Activated T-helper 1 cell treated with anti-CD3 and anti-CD28 coated beads, Interleukin-12 subunit alpha, Interleukin-12 subunit beta, Interleukin-2, Interleukin-4 antibody, amounts not matched to agents 30 ng/mL and 10 ng/mL and 1 ng/mL, durations not matched to agents 14 hours and 24 hours and 36 hours (primary cell): ENCODE measurements at places on chromosomes 16 and 17.
A peak's percentile ranks its signal among the peaks of the same experiment; 100 is the strongest.

- peaks cover 17% of the 10 kb centered on the region for H3K36me3 ChIP-seq
- H3K4me1 ChIP-seq: peaks cover 35% of the 10 kb centered on the region
- no peak for DNase-seq
- H3K4me3 ChIP-seq: peak overlapping the region; percentile 97
- no peaks in the 10 kb centered on the region for H3K27me3 ChIP-seq
Observed at GRCh38 chr17:44067545-44067940, 1.1 kb upstream of the LSM12 start.

- H3K36me3 ChIP-seq: peaks cover 2% of the 10 kb centered on the region
- no peak overlapping the region for H3K27ac ChIP-seq
- no peak for DNase-seq
- H3K4me1 ChIP-seq: peaks cover 5% of the 10 kb centered on the region
Observed at GRCh38 chr17:4154201-4154600, 11.2 kb downstream of the CYB5D2 start.

GRCh38 chr17:64687961-64688360 lies 25.9 kb upstream of the SMURF2 start:
- no peak overlapping the region for H3K27ac ChIP-seq
- no peaks in the 10 kb centered on the region for H3K4me1 ChIP-seq
- H3K36me3 ChIP-seq: no peaks in the 10 kb centered on the region
- no peak overlapping the region for H3K4me3 ChIP-seq
- no peak for DNase-seq

GRCh38 chr17:50205111-50205962 lies 3.9 kb upstream of the COL1A1 start:
- H3K36me3 ChIP-seq: no peaks in the 10 kb centered on the region
- no peak overlapping the region for H3K4me3 ChIP-seq
- DNase-seq: no peak
- peaks cover 14% of the 10 kb centered on the region for H3K4me1 ChIP-seq
- no peak overlapping the region for H3K27ac ChIP-seq

DNA sequence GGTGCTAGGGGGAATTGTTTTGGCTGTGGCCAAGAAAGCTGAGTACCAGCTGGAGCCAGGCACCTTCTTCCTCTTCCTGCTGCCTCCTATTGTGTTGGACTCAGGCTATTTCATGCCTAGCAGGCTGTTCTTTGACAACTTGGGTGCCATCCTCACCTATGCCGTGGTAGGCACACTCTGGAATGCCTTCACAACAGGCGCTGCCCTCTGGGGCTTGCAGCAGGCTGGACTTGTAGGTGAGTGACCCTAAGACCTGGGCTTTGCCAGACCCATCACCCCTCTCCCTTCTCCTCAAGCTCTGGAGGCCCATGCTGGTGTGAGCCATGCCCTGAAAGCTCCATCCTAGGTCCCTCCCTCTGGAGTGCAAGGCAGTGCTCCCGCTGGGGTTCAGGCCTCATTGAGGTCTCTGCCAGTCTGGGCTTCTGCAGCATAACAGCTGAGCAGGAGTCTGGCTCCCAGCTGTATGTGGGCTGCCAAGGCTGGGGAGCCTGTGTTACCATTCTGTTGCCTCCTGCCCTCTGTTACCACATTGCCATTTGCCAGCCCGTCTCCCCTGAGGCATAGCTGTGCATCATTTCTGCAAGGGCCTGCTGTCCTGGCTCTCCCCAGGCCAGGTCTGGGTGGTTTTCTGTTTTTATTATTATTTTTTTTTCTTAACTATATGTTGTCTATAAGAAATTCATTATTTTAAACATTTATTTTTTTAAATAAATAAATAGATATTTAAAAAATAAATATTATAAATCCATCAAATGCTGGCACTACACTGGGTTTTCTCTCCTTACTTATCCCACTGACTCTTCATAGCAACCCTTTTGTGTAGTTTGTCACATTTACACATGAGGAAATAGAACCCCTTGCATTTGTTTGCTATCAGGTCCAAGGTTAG lies 4.1 kb downstream of the SLC9A5 start:
- no peak overlapping the region for H3K27ac ChIP-seq
- no peaks in the 10 kb centered on the region for H3K36me3 ChIP-seq
- no peak overlapping the region for H3K4me3 ChIP-seq
- DNase-seq: no peak
- peaks cover 20% of the 10 kb centered on the region for H3K4me1 ChIP-seq

DNA sequence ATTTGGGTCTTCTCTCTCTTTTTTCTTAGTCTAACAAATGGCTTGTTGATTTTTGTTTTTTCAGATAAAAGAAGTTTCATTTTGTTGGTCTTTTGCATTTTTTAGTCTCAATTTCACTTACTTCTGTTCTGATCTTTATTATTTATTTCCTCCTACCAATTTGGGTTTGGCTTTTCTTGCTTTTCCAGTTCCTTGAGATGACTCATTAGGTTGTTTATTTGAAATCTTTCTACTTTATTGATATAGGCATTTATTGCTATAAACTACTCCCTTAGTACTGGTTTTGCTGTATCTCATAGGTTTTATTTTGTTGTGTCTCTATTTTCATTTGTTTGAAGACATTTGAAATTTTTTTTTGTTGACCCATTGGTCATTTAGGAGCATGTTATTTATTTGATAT lies 152.2 kb upstream of the MPHOSPH6 start:
- no peaks in the 10 kb centered on the region for H3K36me3 ChIP-seq
- H3K27ac ChIP-seq: no peak overlapping the region
- H3K27me3 ChIP-seq: peaks cover 4% of the 10 kb centered on the region

- H3K4me1 ChIP-seq: no peaks in the 10 kb centered on the region
- no peak for DNase-seq
- H3K27me3 ChIP-seq: no peaks in the 10 kb centered on the region
- H3K36me3 ChIP-seq: no peaks in the 10 kb centered on the region
Observed at GRCh38 chr16:19274165-19274797, 11.2 kb upstream of the CLEC19A start.

DNA sequence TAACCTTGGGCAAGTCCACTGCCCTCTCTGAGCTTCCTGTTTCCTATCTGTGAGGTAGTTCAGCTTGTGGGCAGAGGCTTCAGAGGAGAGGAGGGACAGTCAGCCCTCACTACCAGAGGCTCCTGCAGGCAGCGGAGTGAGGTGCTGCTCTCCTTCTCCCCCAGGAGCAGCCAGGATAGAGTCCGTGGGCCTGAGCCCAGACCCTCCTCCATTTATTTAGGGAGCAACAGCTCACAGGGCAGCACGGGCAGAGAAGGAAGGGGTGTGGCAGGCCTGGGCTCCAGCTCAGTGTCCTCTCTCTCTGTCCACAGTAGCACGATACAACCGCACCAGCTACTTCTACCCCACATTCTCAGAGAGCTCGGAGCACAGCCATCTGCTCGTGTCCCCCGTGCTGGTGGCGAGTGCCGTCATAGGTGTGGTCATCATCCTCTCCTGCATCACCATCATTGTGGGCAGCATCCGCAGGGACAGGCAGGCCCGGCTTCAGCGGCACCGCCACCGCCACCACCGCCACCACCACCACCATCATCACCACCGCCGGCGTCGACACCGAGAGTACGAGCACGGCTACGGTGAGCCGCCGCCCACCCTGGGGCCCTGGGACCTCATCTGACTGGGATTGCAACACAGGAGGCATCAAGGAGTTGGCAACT lies 42.3 kb downstream of the BEAN1 start:
- no peak overlapping the region for H3K4me3 ChIP-seq
- peaks cover 1% of the 10 kb centered on the region for H3K36me3 ChIP-seq
- DNase-seq: no peak
- peaks cover 8% of the 10 kb centered on the region for H3K4me1 ChIP-seq
- peaks cover 12% of the 10 kb centered on the region for H3K27me3 ChIP-seq

- DNase-seq: peak; percentile 22
- peaks cover 17% of the 10 kb centered on the region for H3K4me1 ChIP-seq
- H3K27me3 ChIP-seq: peaks cover 15% of the 10 kb centered on the region
- H3K27ac ChIP-seq: peak within 1 kb of the TSS; percentile 91
Observed at GRCh38 chr17:63931981-63932561, at the start of gene CD79B. Gene CD79B (minus strand): TSS chr17:63932331. CDS start chr17:63932261, 70 bp downstream.

DNA sequence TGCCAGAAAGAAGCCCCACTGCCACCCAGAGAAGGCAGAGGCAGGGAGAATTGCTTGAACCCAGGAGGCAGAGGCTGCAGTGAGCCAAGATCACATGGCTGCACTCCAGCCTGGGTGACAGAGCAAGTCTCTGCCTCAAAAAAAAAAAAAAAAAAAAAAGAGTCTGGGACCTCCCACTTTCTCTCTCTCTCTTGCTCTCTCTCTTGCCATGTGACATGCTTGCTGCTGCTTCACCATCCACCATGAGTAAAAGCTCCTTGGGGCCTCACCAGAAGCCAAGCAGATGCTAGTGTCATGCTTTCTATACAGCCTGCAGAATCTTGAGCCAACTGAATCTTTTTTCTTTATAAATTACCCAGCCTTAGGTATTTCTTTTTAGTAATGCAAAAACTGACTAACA lies 21.5 kb upstream of the SRSF1 start:
- no peak for DNase-seq
- no peaks in the 10 kb centered on the region for H3K36me3 ChIP-seq
- H3K27me3 ChIP-seq: peaks cover 32% of the 10 kb centered on the region
- H3K4me1 ChIP-seq: no peaks in the 10 kb centered on the region
- H3K4me3 ChIP-seq: no peak overlapping the region

DNA sequence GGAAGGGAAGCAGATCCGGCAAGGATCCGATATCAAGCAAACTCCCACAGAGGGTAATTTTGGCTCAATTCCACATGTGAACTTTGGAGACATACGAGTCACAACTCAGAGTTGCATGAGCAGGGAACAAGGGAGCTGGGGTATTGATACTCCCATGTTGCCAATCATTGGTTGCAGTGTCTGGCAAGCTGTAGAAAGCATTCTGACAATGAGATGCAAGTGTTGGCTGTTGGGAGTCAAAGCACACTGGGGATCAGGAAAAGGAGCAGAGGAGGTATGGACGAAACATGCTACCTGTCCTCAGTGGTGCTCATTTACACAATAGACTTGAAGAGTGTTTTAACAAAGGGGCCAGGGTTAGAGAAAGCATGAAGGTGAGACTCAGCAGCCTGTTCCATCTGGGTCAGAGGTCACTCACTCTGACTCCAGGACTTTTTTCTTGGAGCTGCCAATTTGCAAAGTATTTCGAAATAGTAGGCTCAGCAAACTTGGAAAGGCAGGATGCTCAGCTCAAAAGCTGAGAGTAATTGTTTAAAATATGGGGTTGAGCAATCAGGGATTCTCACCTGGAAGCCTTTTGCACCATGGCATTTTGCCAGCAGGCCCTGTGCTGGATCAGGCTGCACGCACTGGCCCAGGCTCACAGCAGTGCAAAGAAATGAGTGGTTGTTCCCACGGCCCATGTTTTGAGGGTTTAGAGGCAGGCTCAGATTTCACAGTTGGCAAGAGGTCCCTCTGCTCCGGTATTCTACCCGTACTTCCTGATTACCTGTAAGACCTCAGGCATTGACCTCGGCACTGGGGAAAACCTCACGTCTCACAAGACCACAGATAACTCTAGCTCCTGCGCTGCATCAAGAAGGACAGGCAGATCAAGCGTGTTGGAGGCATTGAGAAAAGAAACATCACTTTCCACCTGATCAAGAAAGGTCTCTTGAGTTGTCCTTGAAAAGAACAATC lies 17.6 kb upstream of the NKD1 start:
- no peaks in the 10 kb centered on the region for H3K36me3 ChIP-seq
- H3K4me1 ChIP-seq: no peaks in the 10 kb centered on the region
- no peak overlapping the region for H3K27ac ChIP-seq
- peaks cover 7% of the 10 kb centered on the region for H3K27me3 ChIP-seq
- H3K4me3 ChIP-seq: no peak overlapping the region

- peaks cover 10% of the 10 kb centered on the region for H3K4me1 ChIP-seq
- DNase-seq: peak; percentile 35
- peak within 1 kb of the TSS; percentile 84 for H3K4me3 ChIP-seq
- no peaks in the 10 kb centered on the region for H3K27me3 ChIP-seq
- peak within 1 kb of the TSS; percentile 61 for H3K27ac ChIP-seq
Observed at GRCh38 chr17:19867329-19868078, at the start of gene ULK2. Gene ULK2 (minus strand): TSS chr17:19867936. CDS start chr17:19867417, 519 bp downstream.

DNA sequence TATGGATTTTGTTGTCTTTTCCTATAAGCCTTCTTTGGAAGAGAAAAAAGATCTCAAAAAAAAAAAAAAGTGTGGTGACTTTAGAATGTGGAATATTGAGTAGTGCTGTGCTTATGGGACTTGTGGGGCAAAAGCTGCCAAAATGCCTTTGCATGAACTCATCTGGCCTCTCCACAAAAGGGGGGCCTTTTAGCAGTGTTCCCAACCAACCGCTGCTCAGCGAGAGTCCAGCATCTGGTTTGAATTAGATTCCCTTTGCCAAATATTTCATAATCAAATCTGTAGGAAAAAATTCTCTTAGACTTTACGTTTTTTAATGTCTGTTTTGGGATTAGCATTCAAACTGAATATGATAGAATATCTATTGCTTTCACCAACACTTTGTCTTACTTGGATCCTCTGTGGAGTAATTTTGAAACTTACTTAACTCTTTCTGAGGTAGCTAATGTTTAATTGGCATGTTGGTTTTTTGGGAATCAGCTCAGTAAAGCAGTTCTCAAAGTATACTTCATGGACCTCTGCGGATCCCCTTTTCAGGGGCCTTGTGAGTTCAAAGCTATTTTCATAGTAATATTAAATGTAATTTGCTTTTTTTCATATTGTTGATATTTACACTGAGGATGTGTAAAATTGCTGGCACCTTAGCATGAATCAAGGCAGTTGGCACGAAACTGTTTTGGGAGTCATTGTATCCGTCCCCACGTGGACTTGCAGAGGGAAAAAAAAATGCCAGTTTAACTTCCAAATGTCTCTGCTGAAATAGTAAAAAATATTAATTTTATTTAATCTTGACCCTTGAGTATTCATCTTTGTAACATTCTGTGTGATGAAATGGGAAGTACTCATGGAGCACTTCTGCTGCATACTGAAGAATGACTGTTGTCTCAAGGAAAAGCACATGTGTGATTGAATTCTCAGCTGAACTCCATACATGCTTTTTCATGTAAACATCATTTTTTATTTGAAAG lies 34.7 kb upstream of the VPS4A start:
- H3K4me3 ChIP-seq: no peak overlapping the region
- peaks cover 7% of the 10 kb centered on the region for H3K36me3 ChIP-seq
- H3K4me1 ChIP-seq: no peaks in the 10 kb centered on the region
- no peak overlapping the region for H3K27ac ChIP-seq
